ENCODE measurements at places on chromosomes 7 and 10.

DNA sequence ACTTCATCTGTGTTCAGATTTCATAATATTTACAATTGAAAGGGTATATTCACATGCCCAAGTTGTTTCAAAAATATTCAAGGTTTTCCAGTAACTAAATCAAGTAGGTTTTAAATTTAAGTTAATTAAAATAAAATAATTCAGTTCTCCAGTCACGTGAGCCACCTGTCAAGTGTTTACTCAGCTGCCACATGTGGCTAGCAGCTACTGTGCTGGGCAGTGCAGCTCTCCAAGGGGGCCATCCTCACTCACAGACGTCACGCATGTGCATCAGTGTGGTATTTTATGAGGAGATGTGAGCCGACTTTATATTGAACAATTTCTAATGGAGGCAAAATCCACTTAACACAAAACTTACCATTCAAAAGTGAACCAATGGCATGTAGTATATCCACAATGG, 69.7 kb upstream of the CAMK2B start:
- DNase-seq: no peak

- no peak for DNase-seq
Observed at GRCh38 chr10:48452879-48453412, 146.5 kb downstream of the MAPK8 start.

DNA sequence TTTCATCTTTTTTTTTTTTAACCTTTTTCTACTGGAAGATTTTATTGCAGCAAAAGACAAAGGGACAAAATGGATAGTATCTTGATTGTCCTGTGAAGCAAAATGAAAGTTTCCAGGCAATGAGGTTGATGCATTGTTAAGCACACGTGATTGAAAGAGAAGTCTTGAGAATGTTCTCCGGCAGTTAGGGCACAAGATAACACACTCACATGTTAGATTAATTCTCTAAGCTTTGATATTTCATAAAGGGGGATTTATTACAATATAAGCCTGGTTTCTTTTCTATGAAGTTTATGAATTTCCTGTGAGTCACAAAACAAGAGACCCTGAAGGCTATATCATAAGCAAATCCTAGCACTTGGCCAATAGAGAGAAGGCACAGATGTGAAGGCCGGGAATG, 93.4 kb upstream of the ARMC3 start:
- DNase-seq: no peak

GRCh38 chr7:47622586-47622945, 40.7 kb upstream of the TNS3 start:
- no peak for DNase-seq

DNA sequence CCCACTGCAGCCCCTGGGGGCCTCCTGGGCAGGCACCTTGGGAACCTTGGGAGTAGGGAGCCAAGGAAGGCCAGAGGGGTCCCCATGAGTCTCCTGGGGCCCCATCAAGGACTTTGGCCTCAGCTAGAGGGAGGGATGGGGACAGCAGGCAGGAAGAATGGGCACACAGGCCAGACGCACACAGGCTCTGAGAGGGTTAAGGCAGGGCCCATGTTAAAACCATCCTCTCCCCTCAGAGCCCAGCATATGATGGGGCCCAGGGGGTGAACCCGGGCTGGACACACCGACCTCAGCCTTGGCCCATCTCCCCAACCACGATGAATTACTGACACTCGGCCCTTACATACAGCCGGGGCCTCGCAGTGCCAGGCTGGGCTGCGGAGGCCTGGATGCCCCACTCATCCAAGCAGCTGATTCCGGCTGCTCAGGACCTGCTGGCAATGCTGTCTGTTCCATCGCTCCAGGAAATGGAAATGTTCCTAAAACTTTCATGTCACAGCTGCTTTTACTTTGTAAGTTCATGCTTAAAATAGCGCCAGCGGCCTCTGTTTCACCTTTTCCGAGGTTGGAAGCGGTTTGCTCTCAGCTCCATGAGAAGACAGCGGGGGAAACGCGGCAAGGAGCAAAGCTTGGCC, 17.3 kb upstream of the INPP5A start:
- no peak for DNase-seq

DNA sequence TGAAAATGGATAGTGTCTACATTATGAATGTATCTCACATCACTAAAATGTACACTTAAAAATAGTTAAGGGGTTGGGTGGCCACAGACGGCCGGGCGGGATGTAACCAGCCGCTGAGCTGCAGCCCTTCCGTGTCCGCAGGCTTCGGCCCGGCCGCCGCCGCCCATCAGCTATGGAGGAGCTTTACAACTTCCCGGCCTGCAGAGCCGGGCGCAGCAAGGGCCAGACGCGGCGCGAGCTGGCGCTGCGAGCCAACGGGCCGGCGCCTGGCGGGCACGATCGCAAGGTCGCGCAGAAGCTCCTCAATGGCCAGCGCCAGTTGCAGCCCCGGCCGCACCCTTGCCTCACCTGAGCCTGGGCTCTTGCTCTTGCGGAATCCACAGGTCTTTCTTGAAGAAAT, 69.1 kb downstream of the KMT2C start:
- no peak for DNase-seq

GRCh38 chr10:73095481-73096021, 1.1 kb downstream of the P4HA1 start:
- DNase-seq: no peak

- no peak for DNase-seq
Observed at GRCh38 chr10:97509120-97509680, 10.5 kb downstream of the UBTD1 start.

DNA sequence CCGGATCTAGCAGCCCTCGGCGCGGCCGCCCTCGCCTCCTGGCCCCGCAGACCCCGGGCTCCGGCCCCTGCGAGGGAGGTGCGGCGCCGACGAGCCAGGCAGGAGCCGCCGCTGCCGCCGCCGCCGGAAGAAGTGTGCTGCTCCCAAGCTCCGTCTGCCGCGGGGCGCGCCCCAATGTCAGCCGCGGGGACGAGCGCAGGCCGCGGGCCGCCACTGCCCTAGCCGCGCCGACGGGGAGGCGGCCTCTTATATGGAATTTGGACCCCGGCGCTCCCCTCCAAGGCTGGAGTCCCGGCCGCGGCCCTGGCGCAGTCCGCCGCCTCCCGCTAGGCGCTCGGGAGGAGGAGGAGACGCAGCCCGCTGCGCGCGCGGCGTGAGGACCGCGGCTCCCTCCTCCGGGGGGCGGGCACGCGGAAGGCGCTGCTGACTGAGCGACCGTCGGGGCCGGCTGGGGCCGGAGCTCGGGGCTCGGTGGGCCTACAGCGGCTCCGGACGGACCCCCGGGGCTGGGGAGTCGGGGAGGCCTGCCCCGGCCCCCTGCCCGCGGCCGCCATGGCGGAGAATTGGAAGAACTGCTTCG, at the start of gene TRIM8:
Gene TRIM8, plus strand, starts transcription at position 414 of the 580 bp plus-strand sequence. Its CDS starts 139 bp downstream, at position 553.
- no peak for DNase-seq

DNA sequence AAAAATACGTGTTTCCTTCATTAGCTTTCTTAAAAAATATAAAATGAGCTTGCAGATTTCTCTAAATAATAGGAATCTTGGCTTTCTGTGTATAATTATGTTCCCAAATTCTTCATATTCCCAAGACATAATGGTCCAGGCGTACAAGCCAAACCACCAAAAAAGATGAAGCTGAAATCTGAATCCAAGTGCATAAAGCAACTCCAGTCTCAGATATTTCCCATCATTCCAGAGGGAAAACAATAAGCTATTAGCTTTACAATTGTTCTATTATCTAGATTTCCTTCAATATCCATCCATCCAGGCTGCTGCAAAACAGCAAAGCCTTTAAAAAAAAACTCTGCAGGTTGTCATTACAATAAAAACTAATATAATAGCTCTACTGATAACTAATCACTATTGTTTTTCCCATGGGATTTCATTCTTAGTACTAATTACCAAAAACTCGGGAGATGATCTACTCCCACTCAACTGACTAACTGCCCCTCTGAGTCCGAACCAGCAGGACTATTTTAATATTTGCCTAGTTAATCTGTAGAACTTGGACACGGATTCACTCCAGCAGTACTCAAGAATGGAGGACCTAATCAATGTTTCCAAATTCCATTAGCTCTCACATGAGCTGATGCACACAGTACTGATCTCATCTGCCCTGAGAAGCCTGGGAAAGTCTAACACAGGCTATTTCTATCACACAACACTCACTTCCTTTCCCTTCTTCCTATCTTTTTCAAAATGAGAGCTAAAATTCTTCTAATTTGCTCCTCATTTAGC, 108.9 kb upstream of the ASAH2 start:
- DNase-seq: no peak

DNA sequence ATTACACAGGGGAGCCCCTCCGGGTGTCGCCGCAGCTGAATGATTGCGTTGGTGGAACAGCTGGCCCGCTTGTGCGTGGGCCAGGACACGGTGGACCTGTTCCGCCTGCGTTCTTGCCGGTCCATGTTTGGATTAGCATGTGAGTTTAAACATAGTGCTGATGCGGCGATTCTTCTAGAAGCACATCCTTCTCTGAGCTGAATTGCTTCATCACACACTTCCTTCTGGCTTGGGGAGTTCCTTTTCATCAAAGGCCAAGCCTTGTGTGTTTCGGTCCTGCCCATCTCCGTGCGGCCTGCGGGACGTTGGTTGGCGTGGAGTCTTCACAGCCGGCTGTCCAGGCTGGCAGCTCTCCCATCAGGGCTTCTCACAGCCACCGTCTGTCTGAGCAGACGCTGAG, 45.5 kb upstream of the SLC29A4 start:
- no peak for DNase-seq

GRCh38 chr7:113084496-113085172, 2.0 kb downstream of the GPR85 start:
- no peak for DNase-seq

DNA sequence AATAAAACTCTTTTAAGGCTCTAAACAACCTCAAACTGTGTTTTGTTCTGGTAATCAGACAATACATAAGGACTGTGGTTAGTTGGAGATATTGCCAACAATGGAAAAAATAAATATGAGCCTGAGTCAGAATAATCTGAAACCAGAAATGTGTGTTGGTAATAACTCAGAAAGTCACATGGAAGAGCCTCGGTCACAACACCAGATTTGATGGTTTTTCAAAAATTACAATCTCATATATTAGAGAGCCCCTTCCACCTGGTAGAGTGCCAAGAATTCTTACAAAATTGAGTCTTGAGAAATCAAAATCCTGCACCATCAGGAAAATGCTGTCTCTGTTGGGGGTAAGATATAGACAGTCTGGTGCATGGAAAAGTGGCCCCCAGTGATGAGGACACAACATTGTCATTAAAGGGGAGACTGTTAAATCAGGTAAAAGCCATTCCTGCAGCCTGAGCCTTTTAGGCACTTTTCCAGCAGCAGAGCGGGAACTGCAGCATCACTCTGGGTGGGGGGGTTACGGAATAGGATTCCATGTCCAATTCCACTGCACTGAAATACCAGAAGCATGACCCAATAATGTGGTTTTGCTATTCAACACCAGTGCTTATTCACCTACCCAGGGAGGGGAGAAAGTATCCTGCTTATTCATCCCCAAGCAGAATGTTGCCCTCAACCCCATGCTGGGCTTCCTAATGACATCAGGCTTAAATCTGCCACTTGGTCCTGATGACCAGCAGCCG, 9.5 kb upstream of the ADAM12 start:
- DNase-seq: no peak

DNA sequence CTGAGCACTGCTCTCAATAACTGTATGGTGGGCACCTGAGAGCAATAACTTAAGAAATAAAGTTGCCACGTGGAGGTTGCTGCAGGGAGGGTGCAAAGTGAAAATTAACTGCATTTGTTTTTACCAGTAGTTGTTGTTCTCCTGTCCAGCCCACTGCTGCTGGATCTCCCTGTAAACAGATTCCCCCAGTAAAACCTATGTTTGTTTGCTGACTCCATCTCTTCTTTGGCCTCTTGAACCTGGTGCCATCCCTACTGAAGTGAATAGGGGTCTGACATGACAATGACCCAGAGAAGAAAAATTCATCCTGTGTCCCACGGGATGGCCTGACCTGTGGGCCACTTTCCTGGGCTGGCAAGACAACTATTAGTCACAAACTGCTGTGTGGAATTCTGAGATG, 1.7 kb downstream of the MBL2 start:
- DNase-seq: no peak

DNA sequence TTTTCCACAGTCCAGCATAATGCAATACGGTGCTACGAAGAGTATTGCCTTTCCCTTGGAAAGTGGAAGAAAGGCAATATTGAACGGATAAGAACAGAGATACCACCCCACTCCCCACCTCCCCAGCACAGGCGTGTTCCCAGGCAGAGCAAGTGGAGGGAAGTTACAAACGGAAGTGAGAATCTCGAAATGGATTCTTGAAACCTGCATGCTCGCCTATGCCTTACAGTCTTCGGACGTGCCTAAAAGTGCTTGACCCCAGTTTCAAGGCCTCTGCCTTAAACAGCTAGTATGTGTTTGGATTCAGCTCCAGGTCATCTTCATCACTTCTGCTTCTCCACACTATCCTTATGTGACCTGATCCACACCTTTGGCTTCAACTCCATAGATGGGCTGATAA, 35.0 kb upstream of the USP6NL start:
- no peak for DNase-seq

DNA sequence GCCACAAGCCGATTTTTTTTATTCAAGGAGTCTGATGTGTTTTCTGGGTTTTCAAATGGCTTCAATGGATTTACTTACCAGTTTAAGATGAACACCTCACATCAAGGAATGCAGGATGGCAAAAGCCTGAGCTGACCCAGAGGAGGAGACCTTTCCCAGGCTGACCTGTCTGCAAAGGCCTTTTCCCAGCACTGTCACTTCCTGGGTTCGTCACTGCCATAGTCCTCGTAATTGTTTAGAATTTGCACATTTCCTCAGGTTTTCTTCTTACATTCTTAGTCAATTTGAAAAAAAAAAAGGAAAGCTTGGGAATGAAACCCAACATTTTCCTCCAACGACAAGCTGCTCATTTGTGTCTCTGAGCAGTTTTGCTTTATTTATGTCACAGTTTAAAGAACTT, 42.0 kb downstream of the PTER start:
- DNase-seq: no peak

DNA sequence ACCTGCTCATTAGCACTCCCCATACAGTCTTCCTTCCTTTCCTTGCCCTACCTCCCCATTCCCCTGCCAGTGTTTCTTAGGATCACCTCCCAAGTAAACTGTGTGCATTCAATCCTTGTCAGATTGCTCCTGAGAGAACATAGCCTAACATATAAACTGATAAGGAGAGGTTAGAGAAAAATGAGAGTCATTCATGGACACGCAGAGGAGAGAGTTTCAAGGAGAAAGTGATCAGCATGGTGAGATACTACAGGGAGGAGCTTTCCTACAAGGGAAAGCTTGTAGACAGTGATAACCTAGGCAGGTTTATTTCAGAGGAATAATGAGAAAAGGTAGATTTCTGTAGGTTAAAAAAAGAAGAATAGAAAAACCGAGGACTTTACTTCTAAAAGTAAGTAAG, 2.8 kb upstream of the ZC3HAV1L start:
- DNase-seq: no peak

DNA sequence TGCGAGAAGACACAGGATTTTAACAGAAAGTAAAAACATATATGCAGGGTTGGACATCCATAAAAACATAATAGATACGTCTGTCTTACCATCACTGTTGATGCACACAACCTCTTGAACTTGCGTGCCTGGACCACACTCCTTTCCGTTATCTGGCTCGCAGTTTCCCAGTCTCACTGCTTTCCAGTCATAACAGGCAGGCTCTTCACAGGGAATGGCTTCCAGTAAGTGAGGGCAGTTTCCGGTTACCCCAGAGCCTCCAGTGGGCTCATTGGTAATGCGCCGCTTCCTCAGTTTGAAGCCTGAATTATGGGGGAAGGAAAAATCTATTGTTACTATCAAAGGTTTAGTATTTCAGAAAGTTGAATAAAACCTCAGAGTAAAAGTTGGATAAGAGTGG, 290.7 kb downstream of the THSD7A start:
- DNase-seq: no peak

Data from esophagus squamous epithelium (tissue), 5 donors.